ENCODE measurements at places on chromosomes 12 and 14.

DNA sequence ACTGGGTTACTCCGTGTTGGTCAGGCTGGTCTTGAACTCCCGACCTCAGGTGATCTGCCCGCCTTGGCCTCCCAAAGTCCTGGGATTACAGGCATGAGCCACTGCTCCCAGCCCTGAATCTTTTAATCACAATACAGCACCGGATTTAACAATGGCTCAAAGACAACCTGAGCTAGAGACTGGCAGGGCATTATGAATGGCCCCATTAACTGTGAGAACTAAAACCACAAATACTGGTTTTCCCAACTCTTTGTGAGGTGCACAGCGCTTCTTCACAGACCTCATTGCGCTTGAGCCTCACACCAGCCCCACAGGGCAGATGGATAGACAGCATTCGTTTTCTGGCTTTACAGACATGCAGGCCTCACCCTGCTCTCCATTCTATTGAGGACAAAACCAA, 107.0 kb upstream of the FKBP4 start:
- no peak for DNase-seq

GRCh38 chr12:61676520-61676919, 583.7 kb upstream of the USP15 start:
- DNase-seq: no peak

DNA sequence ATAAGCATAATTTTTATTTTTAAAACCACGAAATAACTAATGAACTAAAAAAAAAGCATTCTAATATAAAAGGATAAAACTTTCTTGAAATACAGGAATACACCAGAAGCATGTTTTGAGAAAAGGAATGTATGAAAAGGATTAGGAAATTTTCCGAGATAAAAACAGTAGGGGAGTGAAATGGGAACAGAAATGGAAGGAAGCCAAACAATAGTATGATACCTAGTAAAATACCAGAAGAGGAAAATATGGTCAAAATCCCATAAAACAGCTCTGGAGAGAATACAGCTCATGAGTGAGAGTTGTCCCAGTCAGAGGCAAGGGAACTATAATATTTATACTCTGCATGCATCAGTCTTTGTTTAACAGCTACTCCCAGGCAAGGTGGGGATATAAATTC, 1016.2 kb downstream of the SLC6A15 start:
- DNase-seq: no peak

DNA sequence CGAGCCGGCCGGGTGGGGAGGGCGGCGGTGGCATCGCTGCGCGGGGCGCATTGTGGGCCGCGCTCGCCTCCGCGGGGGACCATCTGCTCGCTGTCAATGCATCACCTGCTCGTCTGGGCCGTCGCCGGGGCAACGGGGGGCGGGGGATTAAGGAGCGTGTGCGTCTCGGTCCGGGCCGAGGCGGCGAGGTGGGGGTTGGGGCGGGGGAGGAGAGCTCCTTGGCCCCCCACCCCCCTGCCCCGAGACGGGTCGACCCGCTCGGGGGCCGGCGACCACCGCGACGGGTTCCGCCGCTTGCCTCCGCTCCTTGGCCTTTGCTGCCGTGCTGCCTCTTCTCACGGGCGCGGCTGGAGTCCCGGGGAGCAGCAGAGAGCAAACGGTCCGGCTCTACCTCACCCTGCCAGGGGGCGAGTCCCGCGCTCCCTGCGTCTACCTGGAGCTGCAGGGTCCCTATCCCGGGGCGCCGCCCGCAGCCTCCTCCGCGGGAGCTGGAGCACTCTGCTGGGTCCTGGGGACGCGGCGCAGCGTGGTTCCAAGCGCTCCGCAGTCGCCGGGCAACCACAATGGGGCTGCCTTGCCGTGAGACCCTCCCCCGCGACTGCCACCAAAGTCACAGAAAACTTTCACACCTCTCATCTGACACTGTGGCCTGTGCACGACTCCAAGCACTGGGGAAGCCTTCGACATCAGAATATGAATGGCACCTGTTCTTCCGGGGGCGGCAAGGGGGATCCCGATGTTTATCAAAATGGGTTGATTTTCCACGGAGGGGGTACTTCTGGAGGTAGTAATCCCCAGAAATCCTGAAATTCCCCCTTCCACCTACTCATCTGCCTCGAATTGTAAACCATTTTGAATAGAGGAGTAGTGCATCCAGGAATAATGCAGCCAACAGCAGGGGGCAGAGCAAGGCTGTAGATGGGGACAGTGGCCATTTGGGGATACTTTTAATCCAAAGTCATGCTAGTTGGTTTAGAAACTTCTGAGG, at the start of gene C12orf42:
TSS of gene C12orf42 (minus strand) at position 500 of the 988 bp plus-strand sequence. CDS start 17,542 bp downstream, outside the sequence.
- DNase-seq: no peak

- DNase-seq: no peak
These were observed 21.4 kb upstream of the APPL2 start for GRCh38 chr12:105257321-105257728.

DNA sequence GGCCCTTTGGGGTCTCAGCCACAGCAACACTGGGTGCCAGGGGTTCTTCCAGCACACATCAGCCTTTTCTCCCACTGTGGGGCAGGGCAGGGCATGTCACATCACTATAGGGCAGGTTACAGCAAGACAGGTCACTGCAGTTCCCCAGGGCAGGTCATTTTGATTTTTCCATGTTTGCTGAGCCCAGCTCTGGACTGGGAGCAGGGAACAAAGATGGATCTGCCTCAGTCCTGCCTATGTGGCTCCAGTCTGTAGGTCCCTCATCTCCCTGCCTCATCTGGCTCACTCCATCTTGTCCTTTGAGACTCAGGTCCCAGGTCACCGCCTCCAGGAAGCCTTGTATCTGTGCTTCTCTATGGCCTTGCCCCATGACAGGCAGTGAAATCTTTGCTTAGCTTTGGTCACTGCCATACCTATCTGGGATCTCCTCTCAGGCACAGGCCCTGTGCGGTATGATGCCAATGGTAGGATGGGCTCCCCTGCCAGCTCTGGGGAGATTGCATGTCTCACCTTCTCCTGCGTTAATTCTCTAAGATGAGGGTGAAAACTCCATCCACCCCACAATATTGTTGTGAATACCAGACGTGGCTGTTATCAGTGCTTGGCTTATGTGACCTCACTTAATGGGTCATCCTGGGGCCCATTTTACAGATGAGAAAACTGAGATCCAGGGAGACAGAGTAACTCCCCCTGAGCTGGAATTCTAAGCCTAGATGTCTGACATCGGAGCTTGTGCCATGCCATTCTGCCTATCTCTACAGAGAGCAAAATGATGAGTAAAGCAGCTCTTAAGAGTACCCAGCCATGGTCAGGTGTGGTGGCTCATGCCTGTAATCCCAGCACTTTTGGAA, 1.5 kb downstream of the SERPINA6 start:
- no peak for DNase-seq

- DNase-seq: no peak
These were observed 16.8 kb downstream of the EML1 start for GRCh38 chr14:99809859-99810558.

DNA sequence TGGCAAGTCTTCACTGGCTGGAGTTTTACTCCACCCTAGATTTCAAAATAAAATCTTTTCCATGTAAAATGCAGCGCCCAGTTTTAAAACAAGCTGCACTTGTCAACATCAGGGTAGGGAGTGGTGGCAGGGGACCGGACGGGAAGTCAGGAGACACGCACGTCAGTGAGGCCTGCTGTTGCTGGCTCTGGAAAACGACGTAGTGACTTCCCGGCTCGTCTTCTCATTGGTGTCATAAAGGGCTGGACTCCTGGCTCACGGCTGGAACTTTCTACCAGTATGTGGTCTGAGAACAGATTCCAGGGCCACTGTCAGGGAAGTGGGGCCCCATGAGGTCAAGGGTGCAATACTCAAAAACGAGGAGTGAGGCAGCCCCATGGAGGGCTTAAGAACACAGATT, 64.2 kb upstream of the FOXN3 start:
- DNase-seq: no peak

- no peak for DNase-seq
These were observed 139.2 kb downstream of the RASSF9 start for GRCh38 chr12:85697003-85697402.

GRCh38 chr14:88851587-88851986, 27.1 kb downstream of the TTC8 start:
- no peak for DNase-seq

DNA sequence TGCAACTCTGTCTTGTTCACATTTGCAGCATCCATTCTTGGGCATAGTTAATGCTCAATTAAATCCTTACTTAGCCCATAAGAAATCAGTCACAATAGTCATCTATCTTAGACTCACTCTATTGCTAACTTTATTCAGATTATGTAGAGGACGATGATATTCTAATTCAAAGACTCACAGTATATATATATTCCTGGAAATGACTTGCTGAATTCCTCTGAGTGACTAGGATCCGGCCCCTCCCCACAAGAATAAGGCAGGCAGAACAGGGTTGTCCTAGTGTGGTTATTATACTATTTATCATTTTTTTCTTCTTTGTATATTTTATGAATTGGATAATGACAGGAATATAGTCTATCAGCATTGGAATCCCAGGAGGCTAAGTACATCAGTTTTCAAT, 275.1 kb downstream of the TMTC2 start:
- no peak for DNase-seq

DNA sequence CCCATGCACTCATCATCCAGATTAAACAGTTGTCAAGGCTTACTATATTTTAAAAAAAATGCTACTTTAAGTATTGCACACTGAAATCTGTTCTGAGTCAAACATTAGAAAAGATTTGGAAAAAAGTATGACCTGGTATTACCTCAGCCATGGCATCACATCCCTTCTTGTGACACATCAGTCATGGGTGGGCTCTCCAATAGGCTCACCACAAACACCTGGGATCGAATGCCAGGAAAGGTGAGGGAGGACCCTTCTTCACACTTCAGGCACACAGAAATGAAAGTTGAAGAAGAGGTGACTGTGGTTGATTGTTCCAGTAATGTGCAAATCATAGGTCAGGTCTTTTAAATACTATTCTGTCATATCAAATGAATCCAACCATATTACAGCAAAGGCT, 36.6 kb upstream of the GZMB start:
- DNase-seq: no peak

GRCh38 chr12:126157575-126157966, 1092.3 kb downstream of the AACS start:
- no peak for DNase-seq

DNA sequence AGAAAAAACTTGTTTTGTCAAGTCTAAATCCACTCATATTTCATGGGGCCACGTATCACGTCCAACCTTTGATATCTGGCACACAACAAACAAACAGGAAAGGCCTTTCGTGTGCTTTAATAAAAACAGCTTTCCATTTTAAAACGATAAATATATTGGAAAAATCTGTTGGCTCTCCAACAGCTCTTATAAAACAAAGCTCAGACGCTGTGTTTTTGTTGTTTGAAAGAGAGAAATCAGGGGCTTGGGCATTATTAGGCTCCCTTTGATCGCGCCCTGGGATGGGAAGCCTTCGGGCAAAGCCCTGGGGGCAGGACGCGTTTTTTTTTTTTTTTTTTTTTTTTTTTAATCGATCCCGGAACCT, 429 bp upstream of the PLEKHA5 start:
- DNase-seq: no peak

DNA sequence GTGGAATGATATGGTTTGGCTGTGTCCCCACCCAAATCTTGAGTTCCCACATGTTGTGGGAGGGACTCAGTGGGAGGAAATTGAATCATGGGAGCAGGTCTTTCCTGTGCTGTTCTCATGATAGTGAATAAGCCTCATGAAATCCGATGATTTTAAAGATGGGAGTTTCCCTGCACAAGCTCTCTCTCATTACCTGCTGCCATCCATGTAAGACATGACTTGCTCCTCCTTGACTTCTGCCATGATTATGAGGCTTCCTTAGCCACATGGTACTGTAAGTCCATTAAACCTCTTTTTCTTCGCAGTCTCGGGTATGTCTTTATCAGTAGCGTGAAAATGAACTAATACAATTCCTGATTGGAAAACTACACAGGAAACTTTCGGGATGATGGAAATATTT, 100.5 kb downstream of the TSHR start:
- no peak for DNase-seq

DNA sequence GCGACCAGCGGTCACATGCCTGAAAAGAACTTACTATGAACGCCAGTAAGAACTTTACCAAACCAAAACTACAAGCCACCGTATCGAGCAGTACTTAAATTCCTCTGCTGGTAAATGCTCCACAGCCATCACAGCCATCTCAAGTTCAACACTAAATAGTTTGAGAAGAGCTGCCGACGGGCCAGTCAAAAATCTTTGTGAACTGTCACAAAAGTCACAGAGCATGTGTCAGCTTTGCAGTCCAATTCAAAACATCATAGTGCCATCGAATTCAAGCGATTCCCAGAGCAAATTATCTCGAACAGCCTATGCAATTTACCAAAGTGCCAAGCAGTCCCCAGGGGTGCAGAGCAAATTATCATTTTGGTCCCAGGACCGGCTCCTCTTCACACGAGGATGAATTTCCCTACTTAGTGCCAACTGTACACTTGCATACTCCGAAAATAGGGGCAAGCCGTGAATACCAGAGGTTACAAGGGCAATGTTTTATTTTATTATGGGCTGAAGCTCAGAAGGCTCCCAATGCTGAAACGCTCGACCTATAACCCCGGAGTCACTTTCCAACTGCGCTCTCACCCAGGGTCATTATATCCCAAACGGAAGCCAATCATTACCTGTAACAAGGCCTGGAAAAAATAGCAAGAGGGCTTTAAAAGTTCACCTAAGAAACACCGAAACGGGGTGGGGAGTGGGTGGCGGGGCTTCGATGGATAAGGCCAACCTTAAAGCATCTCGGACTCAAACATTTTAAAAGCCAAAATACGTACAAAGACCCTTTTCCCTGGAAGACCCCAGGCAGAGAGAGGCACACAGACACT, 1.1 kb downstream of the LRP6 start:
- DNase-seq: peak; percentile 12

GRCh38 chr14:49221316-49221715, 364.9 kb downstream of the RPS29 start:
- no peak for DNase-seq

- no peak for DNase-seq
These were observed 48.3 kb downstream of the CEP290 start for GRCh38 chr12:88093573-88093972.

DNA sequence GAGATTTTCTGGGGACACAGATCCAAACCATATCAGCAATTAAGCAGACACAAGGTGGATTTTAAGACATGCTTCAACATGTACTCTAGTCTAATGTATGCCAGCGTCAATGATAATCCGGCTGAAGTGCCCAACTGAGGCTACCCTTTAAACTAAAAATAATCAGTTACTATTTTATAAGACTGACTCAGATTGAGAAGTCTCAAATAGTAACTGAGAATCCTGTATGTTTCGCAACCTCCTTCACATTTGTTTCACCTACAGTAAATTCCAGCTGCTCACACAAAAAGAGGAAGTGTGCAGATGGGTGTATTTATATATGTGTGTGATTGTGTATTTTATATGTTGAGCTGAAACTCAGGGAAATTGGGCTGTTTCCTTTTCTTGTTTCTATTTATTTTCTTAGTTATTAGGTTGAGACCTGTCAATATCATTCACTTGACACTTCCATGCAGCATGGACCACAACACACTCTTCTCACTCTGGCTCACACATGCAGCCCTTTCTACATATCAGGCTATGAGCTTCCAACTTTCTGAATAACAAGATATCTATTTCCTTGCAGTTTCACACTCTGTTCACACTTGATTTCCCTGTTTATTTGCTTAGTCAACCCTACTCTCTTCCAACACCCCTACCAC, 1224.9 kb upstream of the TMEM132C start:
- DNase-seq: peak; percentile 3

GRCh38 chr12:6090803-6091202, 33.7 kb downstream of the VWF start:
- DNase-seq: no peak

GRCh38 chr12:65093606-65094005, 27.5 kb downstream of the WIF1 start:
- no peak for DNase-seq

Data from inflammatory macrophage treated with lipopolysaccharide for 1 hour (primary cell).